ENCODE measurements at places on chromosomes 11 and 22. TPM values are rescaled to one million over a fixed set of nuclear protein-coding genes. Genes with fewer than 3 reads are reported as not detected.

GRCh38 chr11:105092256-105093239, 47.0 kb downstream of the CARD18 start:
- H3K36me3 ChIP-seq = no peaks in the 10 kb centered on the region
- no peak overlapping the region for H3K4me3 ChIP-seq
- no peak overlapping the region for H3K27ac ChIP-seq
- H3K4me1 ChIP-seq = peaks cover 3% of the 10 kb centered on the region
- H3K27me3 ChIP-seq = no peaks in the 10 kb centered on the region

DNA sequence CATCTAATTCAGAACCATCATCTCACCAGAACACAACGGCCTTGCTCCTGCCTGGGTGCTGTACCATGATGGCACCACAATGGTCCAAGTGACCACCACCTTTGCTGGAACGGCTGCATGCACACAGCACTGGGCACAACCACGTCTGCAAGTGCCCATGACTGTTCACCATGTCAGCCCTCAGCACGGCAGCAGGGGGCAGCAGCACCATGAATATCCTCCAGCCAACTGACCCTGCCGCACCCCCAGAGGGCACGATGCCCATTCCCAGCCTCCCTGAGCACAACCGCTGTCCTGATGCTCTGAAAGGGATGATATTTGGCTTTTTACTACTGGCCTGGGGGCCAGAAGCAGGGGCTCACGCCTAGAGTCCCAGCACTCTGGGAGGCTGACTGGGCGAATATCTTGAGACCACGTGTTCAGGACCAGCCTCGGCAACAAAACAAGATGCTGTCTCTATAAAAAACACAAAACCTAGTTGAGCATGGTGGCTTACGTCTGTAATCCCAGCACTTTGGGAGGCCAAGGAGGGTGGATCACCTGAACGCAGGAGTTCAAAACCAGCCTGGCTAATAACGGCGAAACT, 25.7 kb downstream of the DRD4 start:
- H3K4me1 ChIP-seq = no peaks in the 10 kb centered on the region
- no peak overlapping the region for H3K4me3 ChIP-seq
- H3K27me3 ChIP-seq = no peaks in the 10 kb centered on the region
- peaks cover 5% of the 10 kb centered on the region for H3K36me3 ChIP-seq
- peak; percentile 48 for DNase-seq

- H3K4me1 ChIP-seq = no peaks in the 10 kb centered on the region
- no peaks in the 10 kb centered on the region for H3K36me3 ChIP-seq
- no peaks in the 10 kb centered on the region for H3K27me3 ChIP-seq
- no peak overlapping the region for H3K27ac ChIP-seq
- DNase-seq = peak; percentile 22
- no peak overlapping the region for H3K4me3 ChIP-seq
Observed at GRCh38 chr22:25172153-25172552, 27.5 kb upstream of the CRYBB3 start.

GRCh38 chr11:60834742-60835533, 7.0 kb upstream of the CCDC86 start:
- H3K4me1 ChIP-seq = peaks cover 6% of the 10 kb centered on the region
- no peaks in the 10 kb centered on the region for H3K27me3 ChIP-seq
- no peak overlapping the region for H3K27ac ChIP-seq
- no peak overlapping the region for H3K4me3 ChIP-seq
- DNase-seq = no peak
- H3K36me3 ChIP-seq = no peaks in the 10 kb centered on the region

- H3K4me3 ChIP-seq = no peak overlapping the region
- H3K36me3 ChIP-seq = no peaks in the 10 kb centered on the region
- peaks cover 18% of the 10 kb centered on the region for H3K4me1 ChIP-seq
- DNase-seq = no peak
- no peak overlapping the region for H3K27ac ChIP-seq
Observed at GRCh38 chr11:2549491-2549875, 104.7 kb downstream of the KCNQ1 start.

GRCh38 chr22:17830043-17830961, 56.0 kb upstream of the BID start:
- no peak overlapping the region for H3K4me3 ChIP-seq
- H3K27me3 ChIP-seq = no peaks in the 10 kb centered on the region
- peak overlapping the region; percentile 50 for H3K27ac ChIP-seq
- DNase-seq = peak; percentile 72
- H3K36me3 ChIP-seq = peaks cover 6% of the 10 kb centered on the region

GRCh38 chr22:20651286-20651685, 122.6 kb upstream of the SERPIND1 start:
- no peaks in the 10 kb centered on the region for H3K36me3 ChIP-seq
- H3K27ac ChIP-seq = no peak overlapping the region
- no peak for DNase-seq
- H3K4me1 ChIP-seq = no peaks in the 10 kb centered on the region

GPHA2 gene
- not detected for total RNA-seq

ALDH3B1 gene
- total RNA-seq = not detected
